CD4-positive, alpha-beta T cell treated with Interleukin-1 beta for 1 hour (primary cell): ENCODE measurements at places on chromosomes 7 and 10.
A peak's percentile ranks its signal among the peaks of the same experiment; 100 is the strongest.

DNA sequence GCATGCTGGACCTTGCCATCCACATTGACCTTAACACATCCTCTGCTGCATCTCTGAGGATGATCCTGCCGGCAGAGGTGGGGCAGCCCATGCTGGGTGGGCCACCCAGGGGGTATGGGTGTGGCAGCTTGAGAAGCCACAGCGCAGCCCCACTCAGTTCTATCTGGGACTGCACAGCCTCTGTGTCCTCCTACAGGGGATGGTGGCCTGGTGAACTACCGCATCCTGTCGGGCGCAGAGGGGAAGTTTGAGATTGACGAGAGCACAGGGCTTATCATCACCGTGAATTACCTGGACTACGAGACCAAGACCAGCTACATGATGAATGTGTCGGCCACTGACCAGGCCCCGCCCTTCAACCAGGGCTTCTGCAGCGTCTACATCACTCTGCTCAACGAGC is 12.2 kb upstream of the C10orf105 start:
- no peak for DNase-seq

DNA sequence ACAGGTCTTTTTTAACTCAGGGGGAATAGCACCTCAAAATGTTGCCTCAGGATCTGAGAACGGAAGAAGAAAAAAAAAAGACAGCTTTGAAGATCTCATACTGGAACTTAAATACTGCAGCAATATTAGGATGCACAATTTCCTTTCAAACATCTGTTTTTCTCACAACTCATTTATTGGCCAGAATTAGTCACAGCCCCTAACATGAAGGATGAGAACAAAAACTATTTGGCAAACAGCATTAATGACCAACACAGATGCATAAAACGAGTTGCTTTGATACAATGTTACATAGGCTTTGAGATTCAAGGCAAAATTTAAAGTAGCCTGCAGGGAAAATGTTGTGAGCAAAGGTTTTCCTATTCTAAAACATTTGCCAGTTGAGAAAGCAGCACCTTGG is 36.5 kb downstream of the JMJD1C start:
- DNase-seq, result no peak

GRCh38 chr10:47037654-47038425 is 126.6 kb downstream of the PTPN20 start:
- no peak for DNase-seq

DNA sequence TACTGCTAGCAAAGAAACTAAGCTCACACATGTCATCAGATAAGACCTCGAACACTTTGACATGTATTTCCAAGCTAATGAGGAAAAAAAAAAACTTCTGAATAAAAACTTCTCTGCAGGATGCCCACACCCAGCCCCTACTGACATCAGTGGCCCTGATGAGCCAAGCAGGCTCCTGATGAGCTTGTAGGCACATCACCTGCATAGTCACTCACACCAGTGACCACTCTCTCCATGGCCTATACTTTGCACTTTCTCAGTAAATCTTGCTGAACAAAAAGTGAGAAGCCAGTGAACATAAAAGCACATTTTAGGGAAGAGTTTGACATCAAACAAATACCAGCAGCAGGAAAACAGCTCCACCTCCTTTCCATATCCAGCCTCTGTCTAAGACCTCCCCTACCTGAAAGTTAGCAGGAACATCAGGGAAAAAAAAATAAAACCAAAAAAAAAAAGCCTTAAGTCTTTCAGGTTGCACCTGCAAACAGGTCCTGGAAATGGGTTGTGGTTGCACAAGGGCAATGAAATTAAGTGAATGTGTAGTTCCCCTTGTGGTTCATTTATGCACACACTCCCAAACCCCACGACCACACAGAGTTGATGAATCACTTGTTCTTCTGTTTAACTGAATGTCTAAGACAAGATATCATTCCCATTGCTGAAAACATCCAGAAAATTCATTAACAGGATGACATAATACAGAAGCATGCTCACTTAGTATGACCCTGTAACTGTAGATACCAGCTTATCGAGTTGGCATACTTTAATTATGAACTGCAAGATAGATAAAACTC is 205.2 kb upstream of the PDE1C start:
- DNase-seq, result no peak

GRCh38 chr10:129277841-129278240 is 189.2 kb upstream of the MGMT start:
- DNase-seq, result no peak

DNA sequence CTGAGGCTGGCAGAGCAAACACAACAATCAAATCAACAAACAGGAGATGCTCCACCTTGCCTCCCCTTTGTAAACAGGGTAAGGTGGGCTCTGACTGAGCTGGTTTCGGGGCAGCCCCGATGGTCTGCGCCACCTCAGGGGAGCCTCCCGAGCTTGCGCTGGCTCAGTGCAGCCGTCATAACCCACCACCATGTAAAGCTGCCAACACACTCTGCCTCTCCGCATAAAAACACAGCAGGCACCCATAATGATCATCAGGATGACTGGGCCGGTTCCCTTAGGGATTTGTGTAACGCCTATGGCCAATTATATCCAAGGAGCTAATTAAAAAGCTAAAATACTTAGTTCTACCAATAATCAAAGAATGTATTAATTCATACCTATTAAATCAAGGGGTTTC is 124.5 kb downstream of the PRPF18 start:
- no peak for DNase-seq

DNA sequence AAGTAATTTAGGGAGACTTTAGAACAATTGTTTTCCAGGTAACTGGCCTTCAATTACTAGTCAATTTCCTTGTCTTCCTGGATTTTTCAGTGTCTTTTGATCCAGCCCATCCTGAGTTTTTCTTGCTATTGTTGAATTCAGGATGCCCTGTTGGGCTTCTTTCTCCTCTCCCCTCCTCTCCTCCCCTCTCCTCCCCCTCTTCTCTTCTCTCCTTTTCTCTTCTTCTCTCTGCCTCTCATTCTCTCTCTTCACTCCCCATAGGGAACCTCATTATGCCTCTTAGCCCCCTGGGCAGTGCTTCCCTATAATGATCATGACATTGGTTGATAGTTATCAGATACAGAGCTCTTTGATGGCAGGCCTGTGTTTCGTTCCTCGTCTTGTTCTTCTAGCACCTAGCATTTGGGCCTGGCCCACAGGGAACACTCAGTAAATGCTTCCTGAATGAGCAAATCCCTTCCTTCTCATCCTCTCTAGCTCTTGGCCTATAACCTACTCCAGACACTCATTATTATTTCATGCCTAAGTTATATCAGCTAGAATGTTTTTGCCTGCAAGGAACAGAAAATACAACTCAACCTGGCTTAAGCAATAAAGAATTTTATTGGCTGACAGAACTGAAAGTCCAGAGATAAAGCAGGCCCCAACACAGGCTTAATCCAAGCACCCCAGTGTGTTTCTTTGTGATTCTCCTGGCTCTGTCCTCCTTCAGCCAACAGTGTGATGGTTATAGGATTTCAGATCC is 56.8 kb downstream of the CACNB2 start:
- no peak for DNase-seq

GRCh38 chr7:125606671-125607070 is 677.0 kb upstream of the POT1 start:
- no peak for DNase-seq

DNA sequence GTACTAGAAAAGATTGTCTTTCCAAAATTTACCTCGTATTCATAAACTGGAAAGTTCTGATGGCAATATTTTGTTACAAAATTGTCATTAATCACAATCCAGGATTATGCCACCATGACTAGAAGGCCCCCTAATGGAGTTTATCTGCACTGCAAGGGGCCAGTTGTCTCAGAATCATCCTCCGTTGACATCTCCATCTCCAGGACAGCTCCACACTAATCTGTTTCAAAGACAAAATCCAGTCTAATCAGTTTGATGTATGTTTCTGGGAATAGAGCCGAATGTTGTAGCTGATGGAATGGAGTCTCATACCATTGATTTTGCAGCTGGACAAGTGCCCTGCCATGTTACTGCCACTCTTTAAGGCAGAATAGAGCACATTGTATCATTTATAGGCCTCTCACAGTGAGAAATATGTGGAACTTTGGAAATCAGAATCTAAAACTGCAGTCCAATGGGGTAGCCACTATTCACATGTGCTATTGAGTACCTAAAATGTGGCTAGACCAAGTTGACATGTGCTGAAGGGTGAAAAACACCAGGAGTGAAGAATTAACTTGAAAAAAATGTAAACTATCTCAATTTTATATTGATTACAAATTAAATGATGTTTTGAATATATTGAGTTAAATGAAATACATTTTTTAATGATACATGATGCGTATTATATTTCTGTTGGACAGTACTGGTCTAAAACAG is 38.3 kb upstream of the TOMM7 start:
- DNase-seq, result peak; percentile 37

GRCh38 chr7:835485-836401 is 3.5 kb downstream of the SUN1 start:
- DNase-seq, result no peak

DNA sequence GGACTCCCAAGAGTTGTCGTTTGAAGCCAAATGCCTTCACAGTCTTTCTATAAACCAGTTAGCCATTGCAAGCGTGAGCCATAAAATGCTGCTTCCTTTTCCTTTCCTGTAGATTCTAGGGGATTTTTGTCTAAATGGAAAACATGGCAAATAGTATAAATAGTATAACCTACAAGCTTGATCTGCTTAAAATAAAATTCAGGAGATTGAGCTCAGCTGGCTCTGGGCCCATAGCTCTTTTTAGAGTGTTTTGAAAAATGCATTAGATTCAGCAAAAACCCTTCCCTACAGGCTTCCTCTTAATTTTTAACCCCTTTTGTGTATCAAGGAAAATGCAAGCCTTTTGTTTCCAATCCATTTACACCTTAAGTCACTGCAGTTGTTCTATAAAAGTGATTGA is 190.1 kb upstream of the GDF10 start:
- DNase-seq, result no peak

GRCh38 chr10:54010337-54010933 is 790.6 kb downstream of the PCDH15 start:
- no peak for DNase-seq

DNA sequence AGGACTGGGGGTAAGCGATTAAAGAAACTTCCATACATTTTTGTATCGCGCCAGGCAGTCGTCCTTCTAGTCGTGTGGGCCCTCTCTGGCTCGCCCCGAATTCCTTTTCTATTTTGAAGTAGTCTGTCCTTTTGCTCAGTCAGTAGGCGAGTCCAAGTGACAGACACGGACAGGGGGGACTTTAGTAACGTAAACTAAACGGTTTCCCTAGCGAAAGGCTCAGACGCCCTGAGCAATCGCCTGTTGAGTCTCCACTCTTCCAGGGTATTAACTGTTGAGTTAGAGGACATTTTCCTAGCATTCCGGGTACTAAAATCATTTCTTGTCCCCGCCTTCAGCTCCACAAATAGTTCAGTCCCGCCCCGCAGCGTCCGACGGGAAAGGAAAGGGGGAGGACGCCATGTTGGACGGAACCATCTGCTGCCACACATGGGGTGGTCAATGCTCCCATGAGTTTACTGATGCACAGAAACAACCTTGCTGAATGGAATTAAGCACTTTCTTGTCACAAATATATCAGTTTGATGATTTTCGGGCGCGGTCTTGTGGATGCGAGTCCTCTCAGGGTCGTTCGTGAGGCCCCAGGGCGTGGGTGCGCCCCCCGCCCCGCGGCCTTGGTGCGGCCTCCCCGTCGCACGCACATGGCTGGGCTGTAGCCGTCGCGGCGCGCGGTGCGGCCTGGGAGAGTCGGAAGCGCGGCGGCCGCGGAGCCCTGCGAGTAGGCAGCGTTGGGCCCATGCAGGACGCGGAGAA is at the start of gene EIF3B:
TSS of gene EIF3B (plus strand) at position 642 of the 753 bp plus-strand sequence. CDS start at position 737, 95 bp downstream.
- peak; percentile 89 for DNase-seq

DNA sequence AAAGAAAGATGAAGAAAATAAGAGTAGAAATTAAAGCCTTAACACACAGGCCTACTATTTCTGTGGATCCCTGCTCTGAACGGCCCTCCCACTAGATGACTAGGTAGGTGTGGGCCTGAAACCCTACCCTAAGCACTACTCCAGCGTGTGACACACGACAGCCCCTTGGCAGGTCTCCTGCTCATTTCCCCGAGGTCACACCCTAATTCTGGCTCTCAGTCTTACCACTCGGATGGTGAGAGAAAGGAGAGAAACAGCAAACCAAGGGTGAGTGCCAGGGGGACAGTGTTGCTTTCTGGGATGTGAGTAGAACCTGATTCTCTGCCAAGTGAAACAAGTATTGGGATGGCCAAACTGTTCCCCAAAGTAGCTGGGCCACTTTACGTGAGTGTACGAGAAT is 12.1 kb downstream of the GALNTL5 start:
- no peak for DNase-seq

DNA sequence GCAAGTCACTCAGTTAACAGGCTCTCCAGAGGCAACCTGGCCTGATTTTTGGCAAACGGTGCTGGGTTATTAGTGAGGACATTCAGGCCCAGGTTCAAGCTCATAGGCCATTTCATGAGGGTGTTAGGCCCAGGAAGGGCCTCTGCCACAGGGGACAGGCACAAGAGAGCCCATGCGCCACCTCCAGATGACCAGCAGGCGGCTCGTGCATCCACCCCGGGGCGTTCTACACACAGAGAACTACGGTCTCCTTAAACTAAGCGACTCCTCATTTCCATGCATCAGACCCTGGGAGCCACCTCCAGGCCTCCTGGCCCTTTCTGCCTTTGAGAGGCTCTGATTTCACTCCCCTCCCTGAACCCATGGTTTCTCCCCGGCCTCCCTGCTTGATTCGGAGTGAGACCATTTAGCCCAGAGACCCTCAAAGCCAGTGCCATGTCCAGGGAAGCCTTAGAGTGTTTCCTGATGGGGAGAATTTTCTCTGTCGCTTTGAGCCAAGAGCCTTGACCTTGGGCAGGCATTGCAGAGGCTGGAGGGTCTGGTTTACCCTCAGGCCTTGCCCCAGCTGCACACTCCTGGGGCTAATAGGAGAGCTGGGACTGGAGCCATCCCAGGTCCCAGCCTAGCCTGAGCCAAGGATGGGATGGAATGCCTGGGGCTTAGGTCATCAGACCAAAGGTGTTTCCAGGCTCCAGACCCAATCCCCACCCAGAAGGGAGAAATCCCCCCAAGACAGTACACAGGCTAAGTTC is 188.0 kb downstream of the GRID1 start:
- no peak for DNase-seq
